Naive thymus-derived CD8-positive, alpha-beta T cell (primary cell): ENCODE measurements at places on chromosomes 7 and 10. TPM values are rescaled to one million over a fixed set of nuclear protein-coding genes. Genes with fewer than 3 reads are reported as not detected.

GRCh38 chr7:158550886-158551452 is 36.7 kb downstream of the PTPRN2 start:
- DNase-seq: no peak

TMEM184A gene
- not detected for total RNA-seq

DNA sequence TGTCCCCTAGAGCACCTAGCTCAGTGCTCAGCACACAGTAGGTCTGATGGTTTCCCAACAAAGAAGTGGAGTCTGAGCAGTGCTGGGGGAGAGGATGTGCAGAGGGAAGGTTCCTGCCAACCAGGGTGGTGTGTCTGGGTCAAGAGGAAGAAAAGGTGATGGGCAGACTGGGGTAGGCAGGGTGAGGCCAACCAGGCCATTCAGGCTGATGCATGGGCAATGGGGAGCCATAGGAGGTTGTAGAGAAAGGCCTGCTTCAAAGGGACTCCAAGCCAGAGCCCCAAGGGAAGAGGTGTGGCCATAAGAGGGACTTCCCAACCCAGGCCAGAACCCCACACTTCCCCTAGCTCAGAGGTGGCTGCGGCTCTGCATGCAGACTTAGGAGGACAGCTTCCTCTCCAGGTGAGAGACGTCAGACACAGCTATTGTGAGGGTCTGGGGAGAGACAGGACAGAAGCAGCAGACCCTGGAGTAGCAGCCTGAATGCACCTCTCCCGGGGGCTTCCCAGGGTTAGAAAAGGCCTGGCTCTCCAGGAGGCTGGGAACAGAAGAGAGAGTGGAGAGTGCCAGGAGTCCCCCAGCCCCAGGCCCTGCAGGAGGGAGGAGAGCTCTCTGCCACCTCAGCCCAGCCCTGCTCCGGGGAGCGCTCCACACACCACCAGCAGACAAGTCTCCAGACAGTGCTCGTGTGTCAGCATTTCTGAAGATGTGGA is 87.4 kb upstream of the ZMIZ1 start:
- DNase-seq: no peak

SUPV3L1 gene
- 40.3 TPM for total RNA-seq

PON1 gene
- not detected for total RNA-seq

DNA sequence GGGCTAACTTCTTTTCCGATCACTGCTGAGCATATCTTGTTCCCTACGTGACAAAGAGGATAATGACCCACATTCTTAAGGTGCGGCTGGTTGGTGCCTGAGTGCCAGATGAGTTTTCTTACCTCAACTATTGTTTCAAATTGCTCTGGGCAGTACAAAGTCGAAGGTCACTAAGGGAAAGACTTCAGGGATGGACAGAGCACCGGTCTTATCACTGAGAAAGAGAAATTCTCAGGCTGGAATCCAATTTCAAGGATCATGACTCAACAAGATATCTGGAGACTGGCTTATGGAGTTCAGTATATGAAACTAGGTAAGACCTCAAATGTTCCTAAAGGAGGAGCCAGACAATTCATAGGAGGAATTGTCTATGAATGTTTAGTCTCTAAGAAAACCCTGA is 780.3 kb downstream of the SUGCT start:
- DNase-seq: no peak

DNA sequence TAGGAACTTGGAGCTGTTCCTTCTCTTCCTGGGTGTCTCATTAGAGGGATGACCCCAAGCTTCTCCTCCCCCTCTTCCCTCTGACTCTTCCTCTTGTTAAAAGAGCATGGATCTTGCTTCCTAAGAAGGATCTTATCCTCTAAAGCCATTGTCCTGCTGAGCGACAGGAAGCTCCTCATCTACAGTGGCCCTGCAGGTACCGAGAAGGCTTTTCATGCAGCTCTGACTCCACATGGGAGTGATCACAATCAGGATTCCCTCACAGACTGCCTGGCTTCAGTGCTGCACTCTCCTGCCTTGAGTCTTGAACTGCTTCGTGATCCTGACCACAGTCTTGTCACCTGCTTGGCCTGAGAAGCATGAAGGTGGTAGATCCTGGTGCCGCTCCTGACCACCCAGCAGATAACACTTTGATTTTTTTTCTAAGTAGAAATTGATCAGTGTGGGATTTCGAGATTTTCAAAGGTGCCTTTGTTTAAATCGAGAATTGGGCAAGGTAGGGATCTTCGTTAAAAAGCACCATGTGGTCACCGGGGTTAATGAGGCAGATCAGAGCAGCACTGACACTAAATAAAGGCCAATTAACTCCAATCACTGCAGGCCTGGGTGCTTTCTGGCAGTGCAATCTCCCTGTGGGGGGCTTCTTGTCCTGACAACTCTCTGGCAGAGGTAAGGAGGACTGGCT is 376.4 kb downstream of the NRG3 start:
- no peak for DNase-seq

- DNase-seq: no peak
Measured at GRCh38 chr10:71409516-71410104, 12.9 kb downstream of the CDH23 start.
